Left ventricle myocardium inferior (tissue), 1 donor: ENCODE measurements at places on chromosomes 6 and 20. TPM values are rescaled to one million over a fixed set of nuclear protein-coding genes. Genes with fewer than 3 reads are reported as not detected.
A peak's percentile ranks its signal among the peaks of the same experiment; 100 is the strongest.

The ZC2HC1B gene
- total RNA-seq, result not detected

The KHDC1 gene
- total RNA-seq, result 1.1 TPM

The NKX2-4 gene
- total RNA-seq, result not detected

DNA sequence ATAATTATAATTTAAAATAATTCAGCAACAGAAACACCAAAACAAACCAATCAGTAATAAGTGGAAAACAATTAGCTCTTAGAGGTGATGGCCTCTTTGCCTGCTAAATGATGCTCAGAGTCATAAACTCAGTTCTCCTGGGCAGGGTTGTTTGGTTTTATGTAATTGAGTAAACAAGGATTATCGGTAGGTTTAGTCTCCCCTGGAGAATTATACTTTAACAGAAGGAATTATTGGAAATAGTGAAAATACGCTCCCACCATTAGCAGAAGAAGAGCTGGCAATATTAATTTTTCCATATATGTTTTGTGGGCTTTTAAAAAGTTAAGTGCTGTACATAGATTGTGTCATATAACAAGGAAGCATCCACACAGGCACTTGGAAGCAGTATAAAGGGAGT lies 27.0 kb downstream of the CAP2 start:
- no peak for DNase-seq

The HINT3 gene
- total RNA-seq, result 32.9 TPM

GRCh38 chr6:106360989-106361430 lies 493 bp downstream of the CRYBG1 start:
- DNase-seq, result no peak

The WFDC5 gene
- not detected for total RNA-seq

GRCh38 chr6:148677594-148678476 lies 69.0 kb upstream of the UST start:
- no peak for DNase-seq

GRCh38 chr6:111683749-111684267 lies 78.1 kb upstream of the TRAF3IP2 start:
- DNase-seq, result no peak

- DNase-seq, result no peak
Observed at GRCh38 chr6:46376562-46377061, 114.6 kb downstream of the RCAN2 start.

The CAGE1 gene
- total RNA-seq, result not detected

The SLC17A1 gene
- total RNA-seq, result not detected

DNA sequence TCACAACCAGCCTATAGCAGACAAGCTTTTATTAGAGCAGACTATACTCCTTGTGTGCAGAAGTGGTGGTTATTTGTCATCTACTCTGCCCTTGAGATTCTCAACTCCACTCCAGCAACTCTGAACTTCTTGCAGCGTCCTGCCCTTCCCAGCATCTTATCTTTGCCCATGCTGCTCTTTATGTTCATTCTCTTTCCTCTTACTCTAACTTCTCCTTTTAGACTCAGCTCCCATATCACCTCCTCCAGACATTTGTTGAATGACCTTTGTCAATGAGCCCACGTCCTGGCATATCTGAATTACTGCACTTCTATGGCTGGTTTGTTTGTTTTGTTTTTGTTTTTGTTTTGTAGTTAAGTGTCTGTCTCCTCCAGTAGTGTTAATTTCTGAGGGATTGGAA lies 81.2 kb downstream of the KCNQ5 start:
- no peak for DNase-seq

GRCh38 chr6:33301877-33302276 lies 3.1 kb upstream of the RGL2 start:
- DNase-seq, result no peak

DNA sequence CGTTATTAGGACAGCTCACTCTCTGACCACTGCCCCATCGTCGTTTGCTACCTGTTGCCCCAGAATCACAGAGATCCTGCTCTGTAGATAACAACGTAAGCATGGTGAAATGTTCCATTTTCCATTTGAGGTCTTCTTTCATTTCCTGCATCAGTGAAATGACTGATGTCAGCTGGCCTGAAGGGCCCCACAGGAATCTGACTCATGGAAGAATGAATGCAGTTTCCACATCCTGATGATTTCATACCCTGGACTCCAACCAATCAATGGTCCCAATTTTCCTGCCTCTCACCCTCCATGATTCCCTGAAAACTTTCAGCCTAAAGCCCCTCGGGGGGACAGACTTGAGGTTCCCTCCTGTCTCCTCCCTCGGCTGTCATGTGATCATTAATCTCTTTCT lies 394.4 kb upstream of the CDH4 start:
- no peak for DNase-seq

DNA sequence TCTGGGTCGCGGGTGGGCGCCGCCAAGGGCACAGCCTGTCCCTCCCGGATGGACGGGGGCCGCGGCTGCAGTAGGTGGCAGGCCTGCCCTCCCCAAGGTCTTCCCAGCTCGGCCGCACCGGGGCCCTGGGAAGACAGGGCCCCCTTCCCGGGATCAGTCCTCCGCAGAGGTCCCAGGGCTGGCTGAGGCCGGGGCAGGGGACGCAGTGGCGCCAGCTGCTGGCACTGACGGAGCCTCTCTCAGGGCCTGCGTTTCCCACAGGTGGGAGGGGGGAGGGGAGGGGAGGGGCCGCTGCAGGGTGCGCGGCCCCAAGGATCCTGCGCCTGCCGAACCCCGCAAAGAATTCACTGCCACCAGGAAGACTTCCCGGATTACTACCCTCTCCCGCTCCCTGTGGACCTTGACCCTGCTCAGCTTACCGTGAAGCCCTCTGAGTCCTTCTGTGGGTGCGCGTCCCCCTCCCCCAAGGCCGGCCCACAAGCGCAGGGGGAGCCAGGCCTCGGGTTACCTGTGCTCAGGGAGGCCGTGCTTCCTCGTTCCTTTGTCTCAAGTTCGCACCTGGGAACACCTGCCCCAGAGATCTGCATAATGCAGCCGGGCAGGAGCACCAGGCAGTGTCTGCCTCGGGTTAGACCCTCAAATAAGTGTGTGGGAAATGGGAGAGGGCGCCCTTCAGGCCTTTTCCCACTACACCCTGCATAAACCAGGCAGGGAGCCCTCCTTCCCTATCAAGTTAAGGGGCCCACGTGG lies 5.1 kb downstream of the LZTS3 start:
- peak; percentile 49 for DNase-seq
